T-helper 9 cell (primary cell): ENCODE measurements at places on chromosomes 12 and 14.
A peak's percentile ranks its signal among the peaks of the same experiment; 100 is the strongest.

- DNase-seq, result no peak
Measured at GRCh38 chr12:87136330-87136976, 880.3 kb upstream of the MGAT4C start.

DNA sequence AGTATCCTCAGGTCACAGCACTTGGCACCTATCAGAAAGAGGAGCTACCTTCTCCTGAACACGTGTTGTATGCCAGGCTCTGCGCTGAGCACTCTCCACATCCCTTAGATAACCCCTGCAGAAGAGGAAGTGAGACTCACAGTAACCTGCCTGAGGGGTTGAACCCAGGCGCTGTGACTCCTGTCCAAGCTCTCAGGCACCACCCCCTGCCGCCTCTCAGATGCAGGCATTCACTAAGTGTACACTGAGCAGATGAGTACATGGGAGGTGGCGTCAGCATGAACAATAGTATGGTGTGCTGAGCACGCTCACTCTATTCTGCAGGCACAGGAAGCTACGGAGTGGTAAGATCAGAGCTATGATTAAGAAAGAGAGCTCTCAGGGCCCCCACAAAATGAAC, 21.0 kb upstream of the RIC8B start:
- no peak for DNase-seq

GRCh38 chr12:38904537-38905479, 583 bp downstream of the CPNE8 start:
- peak; percentile 5 for DNase-seq

DNA sequence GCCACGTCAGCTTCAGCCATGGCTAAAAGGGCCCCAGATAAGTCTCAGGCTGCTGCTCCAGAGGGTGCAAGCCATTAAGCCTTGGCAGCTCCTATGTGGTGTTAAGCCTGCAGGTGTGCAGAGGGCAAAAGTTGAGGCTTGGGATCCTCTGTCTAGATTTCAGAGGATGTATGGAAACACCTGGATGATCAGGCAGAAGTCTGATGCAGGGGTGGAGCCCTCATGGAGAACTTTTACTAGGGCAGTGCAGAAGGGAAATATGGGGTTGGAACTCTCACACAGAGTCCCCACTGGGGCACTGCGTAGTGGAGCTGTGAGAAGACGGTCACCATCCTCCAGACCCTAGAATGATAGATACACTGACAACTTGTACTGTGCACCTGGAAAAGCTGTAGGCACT, 47.9 kb downstream of the SDR9C7 start:
- DNase-seq, result no peak

DNA sequence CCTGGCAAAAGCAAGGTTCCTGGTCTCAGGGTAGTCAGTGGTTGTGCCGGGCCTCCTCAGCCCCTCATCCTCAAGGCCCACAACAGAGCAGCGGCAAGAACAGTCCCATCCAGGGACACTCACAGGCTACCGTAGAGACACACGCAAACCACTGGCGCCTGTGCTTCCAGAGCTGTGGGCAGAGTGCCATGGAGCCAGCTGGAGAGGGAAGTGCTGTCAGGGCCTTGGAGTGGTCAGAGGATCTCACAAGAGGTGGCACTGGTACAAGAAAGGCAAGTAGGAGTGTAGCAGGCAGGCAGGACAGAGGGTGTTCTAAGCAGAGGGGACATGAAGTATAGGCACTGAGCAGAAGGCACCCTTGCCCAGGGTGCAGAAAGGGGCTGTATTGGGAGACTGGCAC, 34.6 kb downstream of the ANKRD9 start:
- no peak for DNase-seq

DNA sequence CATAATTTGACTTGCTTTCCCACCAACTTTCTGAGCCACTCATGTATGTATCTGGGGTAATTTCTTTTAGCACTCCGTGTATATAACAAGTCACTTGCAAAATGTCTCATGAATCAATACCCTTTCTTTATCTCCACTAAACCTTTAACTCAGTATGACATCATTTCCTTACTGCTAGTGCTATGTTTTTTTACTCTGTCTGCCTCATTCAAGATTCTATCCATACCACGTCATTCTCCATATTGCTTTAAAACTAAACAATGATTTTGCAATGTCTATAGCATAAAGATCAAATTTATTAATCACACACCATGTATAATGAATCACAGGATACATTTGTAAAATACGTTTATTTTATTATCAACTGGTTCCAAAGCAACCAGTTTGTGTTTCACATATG, 178.2 kb downstream of the PIK3C2G start:
- DNase-seq, result no peak

DNA sequence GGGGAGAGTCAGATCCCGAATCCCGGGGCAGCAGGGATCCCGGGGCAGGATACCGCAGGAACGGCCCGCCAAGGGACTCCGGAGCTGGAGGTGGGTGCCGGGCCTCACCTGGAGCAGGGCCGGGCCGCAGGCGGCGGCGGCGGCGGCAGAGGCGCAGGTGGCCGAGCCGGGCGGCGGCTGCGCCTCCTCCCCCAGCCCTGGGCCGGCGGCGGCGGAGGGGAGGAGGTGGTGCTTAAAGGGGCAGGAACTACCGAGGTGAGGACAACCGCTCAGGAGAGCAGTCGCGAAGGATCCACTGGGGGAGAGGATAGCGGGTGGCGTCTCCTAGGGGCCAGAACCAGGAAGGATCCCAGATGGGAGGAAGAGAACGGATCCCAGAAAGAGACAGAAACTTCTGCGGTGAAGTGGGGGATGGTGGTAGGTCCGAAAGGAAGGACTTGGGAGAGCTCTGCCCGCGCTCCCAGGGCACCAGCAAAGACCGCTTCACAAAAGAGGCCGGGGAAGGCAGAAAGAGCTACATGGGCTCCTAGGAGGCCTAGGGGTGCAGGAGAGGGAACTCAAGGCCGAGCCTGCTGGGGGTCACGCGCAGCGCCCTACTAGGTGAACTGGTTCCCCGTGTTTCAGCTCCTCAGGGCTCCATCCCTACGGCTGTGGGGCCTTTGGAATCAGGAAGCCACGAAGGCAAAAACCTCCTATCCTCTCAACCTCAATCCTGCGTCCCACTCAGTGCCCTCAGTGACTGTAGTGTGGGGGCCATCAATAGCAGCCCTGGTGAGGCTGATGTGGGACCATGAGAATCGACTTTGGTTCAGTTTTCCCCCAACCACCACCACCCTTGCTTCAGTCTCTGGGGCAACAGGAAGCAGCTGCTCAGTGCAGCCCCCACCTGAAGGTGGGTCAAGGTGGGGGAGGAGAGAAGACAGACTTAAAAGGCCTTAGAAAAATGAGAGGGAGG, 5.0 kb upstream of the BAZ2A start:
- peak; percentile 56 for DNase-seq

- no peak for DNase-seq
Measured at GRCh38 chr12:88494520-88494919, 85.8 kb downstream of the KITLG start.

DNA sequence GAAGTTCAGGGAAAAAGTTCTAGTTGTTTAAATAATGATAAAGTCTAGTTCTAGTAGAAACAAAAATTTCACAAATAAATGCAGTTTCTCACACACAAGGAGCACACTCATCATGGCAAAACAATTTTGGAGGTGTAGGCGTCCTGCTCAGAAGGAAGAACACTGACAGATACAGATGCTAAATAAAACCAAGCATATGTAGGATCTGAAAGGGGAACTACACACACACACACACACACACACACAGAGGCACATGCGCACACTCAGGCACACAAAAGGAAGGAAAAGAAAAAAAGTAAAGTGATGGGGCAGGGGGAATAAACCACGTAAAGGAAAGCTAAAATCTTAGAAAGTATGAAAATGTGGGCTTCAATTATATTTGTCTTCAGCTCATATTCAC, 117.7 kb downstream of the SOX5 start:
- DNase-seq, result no peak

DNA sequence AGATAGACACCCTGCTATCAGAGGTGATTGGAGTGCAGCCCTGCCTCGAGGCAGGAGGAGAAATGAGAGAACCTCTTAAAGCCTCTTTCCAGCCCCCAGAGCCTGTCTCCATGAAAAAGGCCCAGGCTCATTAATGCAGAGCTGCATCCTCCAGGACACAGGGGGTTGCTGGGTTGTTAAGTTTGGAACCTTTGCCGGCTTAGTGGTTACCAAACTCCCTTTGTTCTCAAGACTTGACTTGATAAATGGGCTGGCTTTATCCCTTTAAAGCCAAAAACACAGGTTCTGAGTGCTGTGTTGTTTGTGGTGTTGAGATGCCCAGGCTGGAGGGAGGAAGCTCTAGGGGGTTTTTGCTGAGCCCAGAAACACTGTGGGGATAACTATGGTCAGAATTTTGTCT, 71.0 kb downstream of the DAD1 start:
- no peak for DNase-seq

GRCh38 chr14:86035882-86036281, 505.9 kb downstream of the FLRT2 start:
- no peak for DNase-seq

GRCh38 chr12:101634724-101635123, 40.0 kb downstream of the MYBPC1 start:
- DNase-seq, result no peak

DNA sequence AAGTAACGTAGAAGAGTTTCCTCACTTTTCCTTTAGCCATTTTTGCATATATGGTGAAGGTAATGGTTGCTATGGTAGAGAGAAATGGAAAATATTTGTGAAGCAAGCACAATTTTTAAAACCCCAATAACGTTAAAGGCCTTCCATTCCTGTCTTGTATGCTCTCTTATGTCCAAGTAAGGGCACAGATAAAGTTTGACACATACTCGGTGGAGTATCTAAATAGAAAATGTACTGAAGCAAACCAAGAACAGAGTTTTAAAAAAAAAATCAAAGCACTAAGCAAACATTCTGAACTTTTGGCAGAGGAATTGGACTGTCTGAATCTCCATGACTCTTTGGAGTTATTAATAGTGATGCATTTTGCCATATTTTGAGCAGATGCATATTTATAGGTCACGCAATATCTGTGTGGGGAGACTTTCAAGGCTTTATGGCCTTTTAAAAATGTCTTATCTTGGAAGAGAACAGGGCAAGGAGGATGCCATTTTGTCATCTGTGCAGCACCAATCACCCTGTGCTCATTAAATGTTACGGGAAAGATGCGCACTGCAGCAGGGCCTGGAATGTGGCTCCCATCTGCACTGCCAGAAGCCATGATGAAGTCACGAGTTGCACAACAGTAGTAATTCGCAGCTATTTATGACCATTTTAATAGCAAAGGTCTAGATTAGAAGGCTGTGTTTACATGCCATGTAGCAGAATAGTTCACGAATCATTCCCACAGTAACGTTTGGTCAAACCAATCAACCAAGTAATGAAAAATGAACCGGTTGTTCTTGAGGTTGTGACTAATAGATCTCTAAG, 23.3 kb upstream of the AMIGO2 start:
- DNase-seq, result no peak

- DNase-seq, result no peak
Measured at GRCh38 chr12:111412007-111412829, 6.5 kb downstream of the SH2B3 start.

DNA sequence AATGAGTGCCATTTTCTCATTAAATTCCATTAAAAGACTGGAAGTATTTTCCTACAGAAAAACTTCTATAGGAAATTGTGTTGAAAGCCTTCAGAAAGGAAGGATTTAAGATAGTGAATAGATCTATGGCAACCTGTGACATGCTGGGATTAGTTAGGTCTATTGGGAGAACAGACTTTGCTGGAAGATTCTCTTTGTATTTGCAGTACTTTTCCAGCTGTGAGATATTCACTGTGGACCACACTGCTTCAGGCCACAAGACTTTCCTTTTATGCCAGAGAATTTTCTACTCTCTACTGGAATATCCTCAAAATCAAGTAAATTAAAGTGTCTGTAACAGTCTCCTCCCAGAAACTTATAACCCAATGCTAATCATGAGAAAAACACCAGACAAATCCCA, 136.2 kb downstream of the MYRFL start:
- no peak for DNase-seq

DNA sequence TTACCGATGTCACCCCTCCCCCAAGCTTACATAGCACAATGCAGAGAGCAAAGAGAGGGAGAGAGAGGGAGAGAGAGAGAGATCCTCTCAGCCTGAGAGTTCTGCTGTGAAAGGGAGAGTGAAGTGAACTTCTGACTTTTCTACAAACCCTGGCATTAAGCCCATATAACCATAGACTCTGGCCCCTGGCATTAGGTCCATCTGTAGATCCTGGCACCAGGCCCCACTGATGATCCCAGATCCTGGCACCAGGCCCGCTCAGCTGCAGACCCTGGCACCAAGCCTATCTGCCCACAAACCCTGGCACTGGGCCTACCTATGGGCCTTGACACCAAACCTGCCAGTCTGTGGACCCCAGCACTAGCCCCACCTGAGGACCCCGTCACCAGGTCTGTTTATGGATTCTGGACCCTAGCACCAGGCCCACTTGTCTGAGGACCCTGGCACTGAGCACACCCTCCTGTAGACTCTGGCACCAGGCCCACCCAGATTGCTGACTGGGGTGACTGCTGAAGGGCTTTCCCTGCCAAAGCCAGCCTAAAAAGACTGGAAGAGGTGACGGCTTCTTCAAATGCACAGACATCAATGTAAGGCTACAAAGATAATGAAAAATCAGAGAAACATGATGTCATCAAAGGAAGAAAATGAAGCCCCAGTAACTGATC, 14.5 kb upstream of the KRT83 start:
- DNase-seq, result no peak

GRCh38 chr12:10397296-10397695, 7.5 kb upstream of the KLRK1 start:
- DNase-seq, result no peak

- no peak for DNase-seq
Measured at GRCh38 chr14:89067293-89067972, 243.0 kb downstream of the TTC8 start.
